ENCODE measurements at places on chromosomes 7 and 10.

GRCh38 chr7:111486472-111487142 is 75.7 kb downstream of the IMMP2L start:
- DNase-seq, result peak; percentile 32

- DNase-seq, result no peak
Observed at GRCh38 chr7:102320181-102320580, 33.5 kb downstream of the SH2B2 start.

- no peak for DNase-seq
Observed at GRCh38 chr10:93815304-93816096, 57.8 kb downstream of the LGI1 start.

- no peak for DNase-seq
Observed at GRCh38 chr10:95783741-95784140, 27.8 kb downstream of the ENTPD1 start.

DNA sequence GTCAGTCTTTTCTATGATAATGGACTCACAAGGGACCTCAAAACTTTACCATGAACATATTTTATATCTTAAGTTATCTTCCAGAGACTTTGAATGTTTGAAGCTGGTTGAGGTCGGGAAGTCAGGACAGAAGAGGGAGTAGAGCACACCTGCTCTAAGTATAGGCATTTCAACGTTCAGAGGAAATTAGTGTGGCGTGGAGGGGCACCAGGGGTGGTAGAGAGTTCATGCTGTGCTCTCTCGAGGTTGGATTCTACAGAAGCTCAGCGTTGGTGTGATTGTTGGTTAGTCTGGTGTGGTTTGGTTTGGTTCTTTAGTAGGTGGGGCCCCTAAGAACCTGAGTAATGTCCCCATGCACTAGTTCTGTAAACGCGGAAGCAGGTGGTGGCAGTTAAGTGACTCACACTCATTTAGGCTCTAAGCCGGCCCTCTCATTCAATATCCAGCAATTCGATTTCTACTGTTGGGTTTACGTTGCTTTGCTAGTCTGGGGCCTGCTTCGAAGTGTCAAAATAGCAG is 19.8 kb downstream of the CNTNAP2 start:
- DNase-seq, result no peak

- no peak for DNase-seq
Observed at GRCh38 chr7:74084722-74085578, 1.3 kb downstream of the LIMK1 start.

DNA sequence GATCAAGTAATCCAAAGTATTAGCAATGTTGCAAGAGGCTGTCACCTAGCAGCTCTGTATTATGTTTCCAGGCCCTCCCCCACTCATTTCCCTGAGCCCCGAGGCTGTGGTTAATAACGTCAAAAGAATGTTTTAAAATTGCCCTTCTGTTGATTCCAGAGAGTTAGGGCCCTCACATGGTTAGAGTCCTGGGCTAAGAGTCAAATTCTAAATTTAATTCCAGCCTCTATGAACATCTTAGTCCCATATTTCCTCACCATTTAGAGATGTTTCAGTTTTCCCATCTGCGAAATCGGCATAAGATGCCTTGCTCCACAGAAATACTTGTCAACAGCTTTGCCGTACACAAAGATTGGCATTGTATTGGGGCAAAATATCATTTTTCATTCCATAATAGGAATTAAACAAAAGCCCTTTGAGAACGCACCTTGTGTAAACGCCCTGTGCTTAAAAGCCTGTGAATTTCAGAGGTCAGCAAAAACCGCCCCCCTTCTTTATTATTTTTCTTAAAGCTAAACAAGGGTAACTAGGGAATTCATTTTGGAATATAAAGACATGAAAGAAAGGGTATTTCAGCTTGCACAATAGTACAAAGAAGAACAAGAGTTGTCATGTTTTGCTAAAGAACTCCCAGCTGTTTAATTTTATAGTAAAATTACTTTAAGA is 135.8 kb downstream of the ARID5B start:
- no peak for DNase-seq

- no peak for DNase-seq
Observed at GRCh38 chr10:124143721-124144120, 50.3 kb upstream of the CHST15 start.

DNA sequence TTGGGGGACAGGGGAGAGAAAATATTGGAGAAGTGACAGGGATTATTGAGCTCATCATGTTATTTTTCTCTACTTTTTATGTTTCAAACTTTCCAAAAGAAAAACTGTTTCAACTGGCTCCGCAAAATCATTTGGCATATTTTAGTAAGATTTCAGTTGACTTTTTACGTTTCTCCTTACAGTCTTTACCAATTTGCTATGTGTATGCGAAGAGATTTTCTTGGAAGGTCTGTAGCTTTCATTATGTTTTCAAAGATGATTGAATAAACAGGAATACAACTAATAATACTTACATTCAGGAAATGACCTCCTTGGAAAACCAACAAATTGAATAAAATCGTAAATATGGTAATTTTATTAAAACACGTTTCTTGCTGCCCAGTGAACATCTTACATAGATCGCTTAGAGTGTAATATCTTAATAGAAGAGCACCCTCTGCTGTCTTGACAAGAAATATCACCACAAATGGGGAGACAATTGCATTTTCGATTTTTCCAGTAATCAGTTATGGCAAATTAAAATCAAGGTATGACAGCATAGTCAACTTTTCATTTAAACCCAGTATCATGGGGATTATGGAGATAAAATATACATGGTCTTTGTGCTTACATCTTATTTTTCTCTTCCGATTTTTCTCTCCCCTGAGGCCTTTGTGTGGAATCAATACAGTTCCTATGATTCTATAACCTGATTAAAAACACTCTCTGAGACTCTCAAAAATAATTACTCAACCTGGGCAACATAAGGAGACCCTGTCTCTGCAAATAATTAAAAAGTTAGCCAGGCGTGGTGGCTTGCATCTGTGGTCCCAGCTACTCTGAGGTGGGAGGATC is 43.1 kb downstream of the MBL2 start:
- no peak for DNase-seq

- DNase-seq, result peak; percentile 88
Observed at GRCh38 chr10:79067241-79068202, 1.2 kb upstream of the ZMIZ1 start.

GRCh38 chr10:84191106-84191505 is 3.2 kb upstream of the CDHR1 start:
- peak; percentile 25 for DNase-seq

GRCh38 chr10:118922226-118922625 is 107.3 kb upstream of the NANOS1 start:
- DNase-seq, result no peak

- DNase-seq, result no peak
Observed at GRCh38 chr7:82443036-82443546, 486 bp downstream of the CACNA2D1 start.

- DNase-seq, result peak; percentile 6
Observed at GRCh38 chr7:104160375-104160774, 47.4 kb downstream of the ORC5 start.

- DNase-seq, result no peak
Observed at GRCh38 chr10:37436357-37436756, 311.0 kb downstream of the ANKRD30A start.

GRCh38 chr10:22476601-22477321 is 131.5 kb downstream of the SPAG6 start:
- DNase-seq, result no peak

DNA sequence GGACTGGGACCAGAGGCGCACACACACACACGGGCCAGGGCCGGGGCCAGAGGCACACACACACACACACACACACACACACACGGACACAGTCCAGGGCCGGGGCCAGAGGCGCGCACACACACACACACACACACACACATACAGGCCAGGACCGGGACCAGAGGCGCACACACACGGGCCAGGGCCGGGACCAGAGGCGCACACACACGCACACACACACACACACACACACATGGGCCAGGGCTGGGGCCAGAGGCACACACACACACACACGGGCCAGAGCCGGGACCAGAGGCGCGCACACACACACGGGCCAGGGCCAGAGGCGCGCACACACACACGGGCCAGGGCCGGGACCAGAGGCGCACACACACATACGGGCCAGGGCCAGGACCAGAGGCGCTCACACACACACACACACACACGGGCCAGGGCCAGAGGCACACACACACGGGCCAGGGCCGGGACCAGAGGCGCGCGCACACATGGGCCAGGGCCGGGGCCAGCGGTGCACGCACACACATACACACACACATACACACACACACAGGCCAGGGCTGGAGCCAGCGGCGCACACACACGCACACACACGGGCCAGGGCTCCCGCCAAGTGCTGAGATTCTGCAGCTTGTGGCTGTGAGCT is 268.8 kb downstream of the ELFN1 start:
- DNase-seq, result peak; percentile 30

DNA sequence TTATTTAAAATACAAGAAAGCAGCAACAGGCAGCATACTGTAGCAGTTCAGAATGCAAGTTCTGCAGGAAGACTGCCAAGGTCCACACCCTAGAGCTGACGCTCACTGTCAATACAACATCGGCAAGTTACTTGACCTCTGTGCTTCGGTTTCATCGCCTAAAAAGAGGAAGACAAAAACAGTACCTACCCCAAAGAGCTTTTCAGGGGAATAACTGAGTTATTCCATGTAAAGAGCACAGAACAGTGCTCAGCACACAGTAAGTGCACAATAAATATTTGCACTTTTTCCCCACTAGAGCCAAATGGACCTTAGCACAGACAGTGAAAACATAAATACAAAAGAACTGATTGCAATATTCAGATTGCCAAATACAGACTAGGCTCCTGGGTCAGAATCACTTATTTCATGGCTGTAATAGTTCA is 88.6 kb downstream of the USP6NL start:
- DNase-seq, result no peak

- no peak for DNase-seq
Observed at GRCh38 chr7:69430384-69431021, 167.8 kb upstream of the AUTS2 start.

DNA sequence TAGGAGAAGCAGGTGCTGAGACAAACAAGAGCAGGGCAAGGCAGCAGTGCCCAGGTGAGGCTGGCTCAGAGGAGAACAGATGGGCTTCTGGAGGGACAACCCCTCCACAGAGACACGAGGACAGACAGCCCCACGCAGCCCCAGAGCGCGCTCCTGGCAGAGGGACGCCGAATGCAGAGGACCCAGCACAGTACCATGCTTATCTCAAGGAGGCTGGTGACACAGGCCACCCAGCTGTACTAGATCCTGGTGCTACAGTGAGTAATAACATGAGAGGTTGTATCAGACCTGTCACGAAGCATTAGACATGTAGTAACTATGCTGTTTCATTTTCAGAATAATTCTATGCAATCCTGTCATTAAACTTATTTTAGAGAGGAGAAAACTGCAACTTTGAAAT is 60.4 kb upstream of the NCAPG2 start:
- DNase-seq, result no peak

- peak; percentile 15 for DNase-seq
Observed at GRCh38 chr10:60434418-60435046, 44.9 kb upstream of the ANK3 start.

DNA sequence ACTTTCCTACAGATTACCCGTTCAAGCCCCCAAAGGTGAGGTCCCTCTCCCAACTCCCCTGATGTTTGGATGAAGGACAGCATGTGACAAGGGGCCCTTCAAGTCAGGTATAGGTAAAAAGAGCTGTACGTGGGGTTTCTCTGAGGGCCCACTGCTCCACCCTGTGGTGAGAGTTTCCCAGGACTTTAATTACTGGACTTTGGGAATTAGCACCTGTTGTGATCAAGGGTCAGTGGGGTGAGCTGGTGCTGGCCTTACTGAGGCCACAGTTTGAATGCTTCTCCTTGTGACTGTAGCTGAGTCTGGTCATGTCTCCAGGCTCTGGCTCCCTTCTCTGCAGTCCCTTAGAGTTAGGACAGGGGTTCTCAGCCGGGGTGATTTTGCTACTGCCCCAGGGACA is 16.8 kb downstream of the UBE2D4 start:
- DNase-seq, result no peak

- DNase-seq, result no peak
Observed at GRCh38 chr7:151862606-151863381, 14.1 kb downstream of the PRKAG2 start.

GRCh38 chr7:12709726-12710502 is 22.5 kb downstream of the ARL4A start:
- DNase-seq, result no peak

DNA sequence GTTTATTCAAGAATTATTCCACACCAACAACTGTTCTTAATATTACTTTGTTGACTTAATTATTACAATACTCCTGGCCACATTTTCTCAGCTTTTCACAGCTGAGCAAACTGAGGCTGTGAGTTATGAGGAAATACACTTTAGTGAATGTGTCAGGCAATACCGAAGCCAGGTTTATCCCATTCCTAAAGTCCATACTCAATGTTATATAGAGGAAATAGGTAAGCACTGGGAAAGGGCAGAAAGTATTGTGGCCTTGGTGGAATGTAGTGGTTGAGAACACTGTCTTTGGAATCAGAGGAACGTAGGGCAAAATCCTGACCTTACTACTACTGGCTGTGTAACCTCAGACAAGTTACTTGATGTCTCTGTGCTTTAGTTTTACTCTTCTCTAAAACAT is 110.8 kb downstream of the CD36 start:
- no peak for DNase-seq

GRCh38 chr10:77925795-77926565 is 575 bp downstream of the DLG5 start:
- peak; percentile 2 for DNase-seq

GRCh38 chr7:26200038-26200443 is 505 bp downstream of the HNRNPA2B1 start:
- peak; percentile 73 for DNase-seq

GRCh38 chr7:30159698-30160143 is 24.9 kb downstream of the MTURN start:
- peak; percentile 39 for DNase-seq
